NCI-H1092 (cell line): ENCODE measurements at places on chromosomes 7 and 10.

DNA sequence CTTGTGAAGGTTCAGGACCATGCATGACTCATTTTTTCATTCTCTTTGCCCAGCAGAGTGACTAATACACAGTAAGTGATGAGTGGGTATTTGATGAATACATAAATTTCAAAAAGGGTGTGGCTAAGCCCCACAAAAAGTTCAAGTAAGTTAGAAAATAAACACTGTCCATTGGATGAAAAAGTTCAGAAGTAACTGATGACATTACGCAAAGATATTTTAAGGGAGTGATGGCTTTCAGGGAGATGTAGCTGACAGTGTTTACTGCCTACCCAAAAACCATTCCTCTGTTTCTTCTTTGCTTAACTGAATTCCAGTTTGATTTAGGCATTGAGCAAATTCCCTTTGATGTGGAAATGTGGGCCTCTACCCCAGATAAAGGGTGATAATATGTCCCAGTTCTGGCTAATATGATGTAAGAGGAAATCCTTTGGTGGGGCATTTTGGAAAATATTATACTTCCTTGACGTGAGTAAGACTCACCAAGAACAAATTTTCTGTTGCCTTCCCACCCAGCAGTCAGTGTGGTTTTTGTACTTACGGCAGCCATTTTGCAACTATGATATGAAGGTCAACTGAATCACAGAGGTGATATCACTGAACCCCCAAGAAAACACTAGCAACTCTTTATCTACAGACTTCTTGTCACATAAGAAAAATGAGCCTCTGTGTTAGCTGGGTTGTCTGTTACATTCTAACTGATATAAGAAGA is 29.0 kb upstream of the EBLN1 start:
- no peak for DNase-seq

DNA sequence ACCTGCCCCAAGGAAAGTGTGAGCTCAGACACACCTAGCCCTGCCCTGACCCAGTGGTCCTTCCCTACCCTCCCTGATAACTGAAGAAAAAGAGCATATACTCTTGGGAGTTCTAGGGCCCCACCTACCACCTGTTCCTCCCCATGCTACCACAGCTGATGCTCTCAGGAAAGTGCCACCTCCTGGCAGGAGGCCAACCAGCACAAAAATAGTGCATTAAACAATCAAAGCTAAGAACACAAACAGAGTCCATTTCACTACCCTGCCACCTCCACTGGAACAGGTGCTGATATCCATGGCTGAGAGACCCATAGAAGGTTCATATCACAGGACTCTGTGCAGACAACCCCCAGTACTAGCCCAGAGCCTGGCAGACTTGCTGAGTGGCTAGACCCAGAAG is 288.6 kb upstream of the PHF14 start:
- no peak for DNase-seq

GRCh38 chr10:119770928-119771327 is 45.1 kb downstream of the INPP5F start:
- DNase-seq: no peak

DNA sequence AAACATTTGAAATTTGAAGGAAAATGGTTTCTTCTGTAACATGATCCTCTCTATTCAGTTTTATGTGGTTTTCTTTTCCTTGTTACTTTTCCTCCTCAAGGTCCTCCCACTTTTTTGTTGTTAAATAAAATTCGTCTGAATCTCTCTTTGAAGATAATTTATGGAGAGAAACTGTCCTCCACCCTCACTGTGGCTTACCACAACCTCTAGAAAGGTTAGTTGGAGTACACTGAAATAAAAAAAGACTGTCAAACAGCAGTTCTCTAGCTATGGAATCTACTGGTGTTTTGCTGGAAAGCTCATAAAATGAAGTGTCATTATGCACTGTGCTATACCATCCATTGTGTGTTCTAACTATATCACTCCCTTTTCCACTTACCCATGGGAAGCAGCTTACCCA is 189.4 kb downstream of the HDAC9 start:
- DNase-seq: no peak

GRCh38 chr10:3186368-3186767 is 13.8 kb upstream of the PITRM1 start:
- DNase-seq: no peak

GRCh38 chr7:76129366-76129765 is 72.3 kb upstream of the SRRM3 start:
- no peak for DNase-seq

DNA sequence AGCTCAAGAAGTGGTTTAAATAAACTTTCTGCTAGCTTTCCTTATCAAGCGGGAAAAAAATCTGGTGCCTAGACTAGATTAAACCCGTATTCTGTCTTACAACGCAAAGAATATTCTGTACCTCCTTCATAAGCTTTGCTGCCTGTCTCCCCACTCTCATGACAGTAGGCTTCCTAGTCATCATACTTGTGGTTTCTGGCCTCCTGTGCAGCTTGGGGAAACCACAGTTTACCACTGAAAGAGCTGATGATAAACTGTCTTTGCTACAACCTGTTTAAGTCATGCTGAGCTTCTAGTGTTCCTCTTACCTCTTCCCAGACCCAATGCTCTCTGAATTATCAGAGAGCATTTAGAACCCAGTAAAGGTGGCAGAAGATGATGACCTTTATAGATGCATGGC is 55.0 kb downstream of the PODXL start:
- DNase-seq: no peak

DNA sequence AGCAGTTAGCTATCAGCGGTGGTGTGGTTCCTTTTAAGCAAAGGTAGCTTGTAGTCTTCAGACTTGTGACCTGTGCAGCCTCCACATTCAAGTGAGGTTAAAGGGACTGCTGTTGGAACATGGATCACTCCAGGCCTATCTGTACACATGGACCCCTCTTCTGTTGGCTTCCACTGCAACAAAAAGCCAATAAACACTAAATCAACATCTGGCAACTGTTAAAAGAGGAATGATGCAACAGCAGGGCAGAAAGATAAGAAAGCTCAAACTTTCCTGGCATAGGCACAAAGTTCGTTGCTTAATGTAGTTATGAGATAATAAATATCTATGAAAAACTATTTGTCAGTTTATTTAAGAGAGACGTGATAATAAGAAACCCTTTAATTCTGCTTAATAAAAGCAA is 4.0 kb upstream of the MINPP1 start:
- DNase-seq: no peak

DNA sequence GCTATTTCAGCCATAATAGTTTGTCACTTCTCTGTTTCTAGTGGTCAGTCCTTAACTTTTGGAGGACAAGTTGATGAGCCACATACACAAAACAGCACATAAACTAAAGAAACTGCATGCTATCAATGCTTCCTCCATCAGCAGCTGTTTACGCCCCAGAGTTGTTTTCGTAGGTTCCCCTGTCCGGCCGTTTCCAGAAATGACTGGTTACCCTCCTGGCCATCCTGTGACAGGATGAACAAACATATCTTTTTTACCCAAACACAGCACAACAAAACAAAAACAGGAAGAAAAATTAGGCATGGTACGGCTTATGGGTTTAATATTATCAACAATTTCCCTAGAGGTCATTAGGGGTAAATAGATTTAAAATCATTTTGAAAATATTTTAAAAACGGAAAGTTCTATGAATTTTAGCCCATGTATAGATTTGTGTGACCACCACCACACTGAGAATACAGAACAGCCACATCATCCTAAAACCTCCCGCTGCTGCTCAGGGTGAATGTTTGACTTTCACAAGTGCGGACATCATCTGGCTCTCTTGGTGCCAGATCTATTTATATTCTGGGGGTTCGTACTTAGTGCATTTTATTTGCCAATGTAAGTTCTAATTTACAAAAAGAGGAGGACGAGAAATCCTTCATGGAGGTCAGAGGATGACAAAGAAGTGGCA is 74.8 kb downstream of the HIPK2 start:
- peak; percentile 24 for DNase-seq

GRCh38 chr10:108327706-108328105 is 1163.2 kb upstream of the SORCS1 start:
- DNase-seq: no peak

- no peak for DNase-seq
Measured at GRCh38 chr7:31695859-31696614, 9.0 kb downstream of the PPP1R17 start.

GRCh38 chr10:93573051-93573909 is 6.8 kb downstream of the FFAR4 start:
- no peak for DNase-seq

- DNase-seq: no peak
Measured at GRCh38 chr7:50466815-50467585, 16.9 kb upstream of the FIGNL1 start.

- no peak for DNase-seq
Measured at GRCh38 chr10:66813122-66813521, 112.7 kb upstream of the LRRTM3 start.

DNA sequence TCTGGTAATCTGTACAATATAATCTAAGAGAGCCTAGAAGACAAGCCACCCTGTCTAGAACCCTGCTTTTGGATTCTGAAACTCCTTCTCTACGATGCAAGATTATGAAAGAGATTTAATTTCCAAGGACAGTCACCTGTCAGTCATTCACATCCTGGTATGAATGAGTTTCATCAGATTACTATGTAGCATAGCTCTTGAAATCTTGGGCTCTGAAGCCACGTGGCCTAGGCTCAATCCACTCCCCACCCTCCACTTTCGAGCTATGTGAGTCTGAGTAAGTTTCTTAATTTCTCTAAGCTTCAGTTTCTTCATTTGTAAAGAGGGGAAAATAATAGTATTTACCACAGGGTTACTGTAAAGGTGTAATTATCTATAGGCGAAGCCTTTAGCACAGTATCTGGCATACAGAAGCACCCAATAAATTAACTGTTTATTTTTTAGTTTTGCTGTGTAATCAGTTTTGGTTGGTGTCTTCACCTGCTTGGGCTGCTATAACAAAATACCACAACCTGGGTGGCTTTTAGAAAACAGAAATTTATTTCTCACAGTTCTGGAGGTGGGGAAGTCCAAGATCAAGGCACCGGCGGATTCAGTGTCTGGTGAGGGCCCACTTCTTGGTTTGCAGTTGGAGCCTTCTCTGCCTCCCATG is 71.3 kb downstream of the MYOF start:
- no peak for DNase-seq

DNA sequence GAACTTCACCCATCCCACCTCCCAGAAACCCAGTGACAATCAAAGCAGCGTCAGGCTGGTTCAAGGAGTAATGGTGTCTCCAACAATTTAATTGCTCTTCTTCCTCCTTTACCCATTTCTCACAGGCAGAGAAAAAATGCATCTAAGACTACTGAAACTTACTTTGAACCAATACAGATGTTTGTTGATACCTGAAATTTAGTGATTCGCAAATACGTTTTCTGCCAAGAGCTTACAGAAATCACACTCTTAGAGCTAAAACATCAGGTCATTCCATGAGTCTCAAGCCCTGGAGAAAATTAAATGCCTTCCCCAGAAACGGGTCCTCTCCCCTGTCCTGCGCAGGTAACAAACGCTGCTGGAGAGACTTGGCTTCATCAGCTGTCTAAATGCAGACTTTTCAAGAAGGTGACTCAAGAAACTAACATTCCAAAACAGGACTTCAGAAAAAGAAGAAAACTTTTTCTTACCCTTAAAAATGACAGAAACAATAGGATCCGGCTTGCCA is 443 bp downstream of the MYOF start:
- no peak for DNase-seq
